ENCODE measurements at places on chromosomes 3 and 15.

DNA sequence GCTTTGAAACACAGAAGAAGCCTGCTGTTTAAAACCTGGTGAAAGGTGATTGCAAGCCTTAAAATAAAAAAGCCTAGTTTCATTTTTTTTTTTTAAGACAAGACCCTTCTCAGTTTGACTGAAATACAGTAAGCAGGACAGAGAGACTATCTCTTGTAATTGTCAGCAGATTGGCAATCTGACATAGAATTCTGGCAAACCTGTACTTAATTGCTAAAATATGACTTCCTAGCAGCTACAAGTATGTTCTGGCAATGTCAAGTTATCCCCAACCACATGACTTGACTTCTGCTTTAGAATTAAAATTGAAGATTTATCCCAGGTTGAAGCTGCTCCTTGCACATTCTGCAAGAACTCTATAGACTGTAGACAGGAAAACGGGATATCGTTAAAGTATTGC, 232.8 kb upstream of the NR2F2 start:
- DNase-seq = no peak

GRCh38 chr15:63928185-63928842, 94.6 kb upstream of the HERC1 start:
- DNase-seq = no peak

GRCh38 chr3:191263365-191263764, 64.3 kb downstream of the OSTN start:
- DNase-seq = no peak

DNA sequence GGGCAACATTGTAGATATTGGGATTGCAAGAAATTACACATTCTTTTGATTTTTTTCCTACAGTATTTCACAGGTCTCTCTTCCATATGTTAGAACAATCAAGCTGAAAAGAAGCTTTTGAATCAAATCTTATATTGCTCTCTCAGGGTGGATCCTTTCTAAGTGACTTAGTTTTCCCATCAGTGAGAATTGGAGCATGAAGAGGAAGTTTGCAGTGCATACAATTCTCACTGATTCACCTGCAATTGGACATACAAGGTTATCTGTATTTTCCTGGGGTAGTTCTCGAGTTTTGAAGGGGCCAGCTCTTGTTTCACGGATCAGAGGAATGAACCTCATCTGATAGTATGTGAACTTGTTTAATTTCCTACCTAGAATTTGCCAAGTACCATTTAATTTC, 150.8 kb downstream of the PEX5L start:
- no peak for DNase-seq

DNA sequence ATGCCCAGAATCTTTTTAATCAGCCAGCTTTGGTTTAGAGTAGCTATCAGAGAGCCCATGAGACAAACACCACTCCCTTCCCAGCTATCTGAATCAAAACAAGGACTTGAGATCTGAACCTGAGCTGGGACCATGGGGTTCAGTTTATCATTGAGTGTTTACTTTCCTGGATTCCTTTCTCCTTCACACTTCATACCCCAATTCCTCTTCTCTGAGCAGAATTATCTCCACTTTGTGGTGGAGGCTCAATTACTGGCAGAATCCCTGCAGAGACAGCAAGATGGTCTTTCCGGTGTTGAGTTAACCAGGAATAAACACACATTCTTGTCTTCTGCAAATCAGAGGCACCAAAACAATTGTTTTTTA, 102.4 kb downstream of the RPL22L1 start:
- no peak for DNase-seq

DNA sequence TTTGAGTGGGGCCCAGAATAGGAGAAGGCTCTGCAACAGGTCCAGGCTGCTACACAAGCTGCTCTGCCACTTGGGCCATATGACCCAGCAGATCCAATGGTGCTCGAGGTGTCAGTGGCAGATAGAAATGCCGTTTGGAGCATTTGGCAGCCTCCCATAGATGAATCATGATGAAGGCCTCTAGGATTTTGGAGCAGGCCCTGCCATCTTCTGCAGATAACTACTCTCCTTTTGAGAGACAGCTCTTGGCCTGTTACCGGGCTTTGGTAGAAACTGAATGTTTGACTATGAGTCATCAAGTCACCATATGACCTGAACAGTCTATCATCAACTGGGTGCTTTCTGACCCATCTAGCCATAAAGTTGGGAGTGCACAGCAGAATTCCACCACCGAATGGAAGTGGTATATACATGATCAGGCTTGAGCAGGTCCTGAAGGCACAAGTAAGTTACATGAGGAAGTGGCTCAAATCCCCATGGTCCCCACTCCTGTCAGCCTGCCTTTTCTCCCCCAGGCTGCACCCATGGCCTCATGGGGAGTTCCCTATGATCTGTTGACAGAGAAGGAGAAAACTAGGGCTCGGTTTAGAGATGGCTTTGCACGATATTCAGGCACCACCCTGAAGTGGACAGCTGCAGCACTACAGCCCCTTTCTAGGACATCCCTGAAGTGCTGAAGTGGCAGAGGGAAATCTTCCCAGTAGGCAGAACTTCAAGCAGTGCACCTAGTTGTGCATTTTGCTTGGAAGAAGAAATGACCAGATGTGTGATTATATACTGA, 971.4 kb downstream of the MCTP2 start:
- DNase-seq = no peak

DNA sequence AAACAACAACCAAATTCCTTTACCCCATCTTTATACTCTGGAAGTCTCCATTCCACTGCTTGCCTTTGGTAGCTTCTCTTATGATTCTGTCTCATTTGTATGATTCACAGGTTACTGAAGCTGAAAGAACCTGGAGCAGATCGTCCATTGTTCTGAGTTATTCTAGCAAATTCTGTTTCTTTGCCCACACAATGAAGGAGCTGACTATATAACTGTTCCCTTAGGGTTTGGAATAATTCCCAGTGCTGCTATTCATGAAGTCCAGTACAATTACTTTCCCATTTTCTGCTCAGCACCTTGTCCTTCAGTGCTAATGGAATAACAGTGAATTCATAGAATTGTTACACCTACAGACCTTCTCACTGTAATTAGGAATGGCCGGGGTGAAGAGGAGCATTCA, 167.8 kb downstream of the CHST2 start:
- DNase-seq = no peak

GRCh38 chr15:74403588-74403919, 30.2 kb downstream of the SEMA7A start:
- DNase-seq = no peak

DNA sequence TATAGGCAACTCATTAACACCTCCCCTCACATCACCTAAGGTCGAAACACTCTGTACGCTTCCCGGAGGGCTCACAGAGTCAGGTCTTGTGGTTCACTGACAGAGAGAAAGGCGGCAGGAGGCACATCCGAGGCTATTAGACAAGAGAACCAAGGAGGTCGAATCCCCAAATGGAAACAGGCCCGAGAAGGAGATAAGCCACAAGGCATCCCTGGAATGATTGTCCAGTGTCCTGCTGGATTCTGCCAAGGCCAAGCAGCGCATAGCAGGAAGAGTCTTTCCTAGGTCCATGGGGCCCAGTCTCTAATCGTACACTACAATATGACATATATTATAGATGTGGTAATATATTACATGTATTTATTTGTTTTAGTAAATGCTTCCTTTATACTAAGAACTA, 58.5 kb downstream of the ANXA2 start:
- no peak for DNase-seq

DNA sequence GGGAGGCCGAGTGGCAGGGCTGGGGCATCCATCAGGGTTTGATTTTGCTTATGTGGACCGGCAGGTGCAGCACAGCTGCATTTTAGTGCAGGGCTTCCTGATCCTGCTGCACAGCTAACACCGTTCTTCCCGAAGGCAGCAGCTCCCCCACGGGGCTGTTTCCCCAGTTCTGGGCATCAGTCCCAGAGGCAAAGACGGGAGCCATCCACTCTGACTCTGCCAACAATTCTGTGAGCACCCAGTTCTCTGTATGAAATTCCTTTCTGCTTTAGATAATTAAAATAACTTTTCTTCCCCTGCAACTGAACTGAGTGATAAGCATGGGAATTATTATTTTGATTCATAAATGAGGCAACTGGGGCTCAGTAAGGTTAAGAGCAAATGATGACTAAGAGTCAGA, 262.9 kb upstream of the ATP10A start:
- no peak for DNase-seq

DNA sequence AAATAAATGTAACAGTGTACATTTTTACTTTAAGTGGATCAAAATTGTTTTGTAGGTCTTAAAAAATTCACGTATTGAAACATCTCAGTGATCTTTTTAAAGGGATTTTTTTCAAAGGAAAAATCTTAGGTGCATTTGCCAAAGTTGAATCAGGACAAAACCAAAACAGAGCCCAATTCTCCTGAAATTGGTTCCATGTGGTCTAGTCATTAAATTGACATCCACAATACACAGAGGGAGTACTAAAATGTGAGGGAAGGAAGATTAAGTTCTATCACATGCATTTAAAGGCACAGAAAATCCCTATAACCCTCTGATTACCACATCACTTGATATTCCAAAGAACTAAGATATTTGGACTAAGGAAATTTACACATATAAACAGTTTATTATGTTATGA, 39.3 kb upstream of the HDC start:
- DNase-seq = no peak

DNA sequence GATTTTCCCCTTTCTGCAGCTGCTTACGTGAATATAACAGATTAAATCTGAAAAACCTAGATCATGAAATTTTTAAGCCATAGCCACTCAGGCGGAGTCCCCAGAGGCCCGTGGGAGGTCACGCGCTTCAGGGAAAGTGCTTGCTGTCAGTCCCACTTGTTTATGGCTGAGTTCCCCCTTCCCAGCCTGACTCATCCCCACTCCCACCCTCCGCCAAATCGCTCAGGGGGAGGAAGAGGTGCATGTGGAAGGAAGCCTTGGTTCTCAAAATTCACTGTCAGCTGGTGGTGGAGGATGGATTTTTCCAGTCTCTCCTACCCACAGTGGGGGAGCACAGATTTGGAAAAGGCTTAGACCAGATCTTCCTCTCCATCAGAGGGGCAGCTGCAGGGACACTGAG, 67.4 kb downstream of the CORO2B start:
- DNase-seq = no peak

GRCh38 chr3:61628636-61629035, 67.3 kb downstream of the PTPRG start:
- no peak for DNase-seq

DNA sequence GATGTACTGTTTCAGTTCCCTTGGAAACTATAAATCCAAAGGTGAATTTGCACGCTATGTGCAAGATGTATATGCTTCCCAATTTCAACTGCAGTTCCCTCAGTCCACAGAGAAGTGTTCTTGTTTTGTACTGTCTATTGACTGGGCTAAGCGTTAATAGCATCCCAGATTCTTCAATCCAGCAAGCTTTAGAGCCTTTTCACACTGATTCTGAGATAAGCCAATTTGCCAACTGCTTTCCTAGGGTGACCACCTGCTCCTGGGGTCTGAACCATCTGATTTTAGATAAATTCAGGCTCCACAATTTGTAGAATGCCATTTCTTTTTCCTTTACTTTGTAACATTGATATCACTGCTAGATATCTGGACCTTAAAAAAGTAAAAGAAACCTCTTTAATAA, 340.1 kb downstream of the PTPRG start:
- no peak for DNase-seq

DNA sequence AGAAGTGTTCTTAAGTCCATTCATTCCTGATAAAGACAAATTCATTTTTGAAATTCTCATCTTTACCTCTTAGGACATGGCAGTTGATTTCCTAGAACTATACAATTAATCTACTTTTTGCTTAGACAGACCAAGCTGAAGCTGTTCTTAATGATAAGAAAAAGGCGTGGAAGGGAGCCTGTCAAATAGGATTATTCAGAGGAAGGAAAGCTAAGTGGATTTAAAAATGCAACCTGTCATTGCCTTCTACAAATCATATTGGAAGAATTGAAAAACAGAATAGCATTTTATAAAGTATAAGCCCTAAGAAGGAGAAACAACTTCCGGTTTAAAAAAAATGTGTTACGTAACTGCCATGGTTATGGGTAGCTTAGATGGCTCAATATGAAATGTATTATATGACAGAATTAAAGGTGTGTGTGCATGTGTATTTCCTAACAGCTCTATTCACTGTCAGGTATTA, 81.2 kb upstream of the RAP2B start:
- DNase-seq = no peak

DNA sequence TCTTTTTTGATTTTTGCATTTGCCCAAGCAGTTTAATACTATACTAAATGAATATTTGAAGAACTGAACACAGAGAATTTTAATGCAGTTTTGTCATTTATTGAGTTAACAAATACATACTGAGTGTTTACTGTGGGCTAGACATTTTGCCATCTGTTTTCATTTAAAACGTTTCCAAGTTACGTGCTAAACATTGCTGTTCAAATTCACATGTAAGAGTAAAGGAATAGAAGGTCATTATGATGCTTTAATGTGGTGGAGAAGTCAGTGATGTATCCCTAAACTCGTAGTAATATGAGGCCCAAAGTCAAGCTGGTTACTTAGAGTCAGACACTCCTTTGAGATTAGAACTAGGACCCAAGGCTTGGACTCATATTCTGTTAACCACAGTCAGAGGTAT, 49.4 kb downstream of the CRYBG3 start:
- no peak for DNase-seq

DNA sequence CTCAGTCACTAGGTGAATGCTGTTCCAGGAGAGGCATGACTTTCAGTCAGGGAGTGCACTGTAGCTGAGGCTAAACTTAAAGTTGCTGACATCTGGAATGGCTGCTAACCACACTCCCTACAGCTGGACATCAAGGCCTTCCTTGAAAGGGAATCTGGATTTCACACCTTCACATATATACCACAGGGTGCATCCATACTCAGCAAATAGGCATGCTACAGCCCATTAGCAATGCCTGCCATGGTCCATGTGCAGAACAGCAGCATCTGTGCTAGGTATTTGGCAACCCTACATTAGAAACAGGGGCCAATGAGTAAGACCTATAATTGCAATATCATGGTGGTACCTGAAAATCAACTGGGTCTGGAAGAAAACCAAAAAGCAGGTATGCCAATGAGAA, 74.8 kb downstream of the SNTN start:
- DNase-seq = no peak

- peak; percentile 49 for DNase-seq
Measured at GRCh38 chr15:41936649-41937567, 35.4 kb downstream of the EHD4 start.

DNA sequence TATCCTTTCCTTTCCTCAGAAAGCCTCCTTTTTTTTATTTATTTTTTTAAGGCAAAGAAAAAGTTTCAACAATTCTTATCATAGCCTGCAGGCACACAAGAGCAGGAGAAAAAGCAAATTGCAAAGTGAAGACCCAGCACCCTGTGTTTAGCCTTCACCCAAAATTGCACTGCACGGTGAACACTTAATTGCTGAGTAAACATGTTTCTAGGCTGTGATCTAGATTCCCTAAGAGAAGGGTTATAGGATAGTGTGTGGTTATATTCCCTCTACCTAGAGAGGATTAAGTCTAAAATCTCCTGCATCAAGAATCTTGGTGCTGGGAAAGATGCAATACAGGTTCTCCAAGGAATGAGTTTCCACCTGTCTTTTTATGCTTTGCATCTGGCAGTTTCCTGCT, 70.2 kb upstream of the BFSP2 start:
- DNase-seq = no peak

GRCh38 chr3:51934139-51934850, 7.4 kb downstream of the RRP9 start:
- DNase-seq = no peak
